Substantia nigra (tissue), 51 donors: ENCODE measurements at places on chromosomes 13 and 19.

- no peak for DNase-seq
Measured at GRCh38 chr19:2574478-2574931, 98.6 kb downstream of the GADD45B start.

DNA sequence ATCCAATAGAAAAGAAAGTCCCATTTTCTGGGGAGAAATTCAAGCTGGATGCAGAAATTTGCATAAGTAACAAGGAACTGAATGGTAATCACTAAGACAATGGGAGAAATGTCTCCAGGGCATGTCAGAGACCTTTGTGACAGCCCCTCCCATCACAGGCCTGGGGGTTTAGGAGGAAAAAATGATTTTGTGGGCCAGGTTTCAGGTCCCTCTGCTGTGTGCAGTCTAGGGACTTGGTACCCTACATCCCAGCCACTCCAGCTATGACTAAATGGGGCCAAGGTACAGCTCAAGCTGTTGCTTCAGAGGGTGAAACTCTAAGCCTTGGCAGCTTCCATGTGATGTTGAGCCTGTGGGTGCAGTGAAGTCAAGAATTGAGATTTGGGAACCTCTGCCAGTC is 695.5 kb upstream of the MIR17HG start:
- DNase-seq, result no peak

DNA sequence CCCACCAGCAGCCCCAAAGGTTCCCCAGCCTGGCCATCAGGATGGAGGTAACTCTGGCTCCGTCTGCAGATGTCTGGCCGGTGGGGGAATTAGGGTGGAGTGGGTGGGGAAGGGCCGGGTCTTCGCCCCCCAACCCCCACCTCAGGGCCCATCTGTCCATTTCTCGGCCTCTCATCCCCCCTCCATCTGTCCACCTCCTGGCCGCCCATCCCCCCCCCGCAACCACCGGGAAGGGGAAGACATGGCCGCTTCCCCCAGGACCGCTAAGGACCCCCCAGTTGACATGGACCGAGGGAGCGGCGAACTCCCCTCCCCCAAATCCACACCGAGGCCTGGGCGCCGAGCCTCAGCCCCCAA is 793 bp downstream of the LRFN1 start:
- no peak for DNase-seq

GRCh38 chr19:56751078-56751489 is 79.5 kb upstream of the ZNF835 start:
- peak; percentile 60 for DNase-seq

DNA sequence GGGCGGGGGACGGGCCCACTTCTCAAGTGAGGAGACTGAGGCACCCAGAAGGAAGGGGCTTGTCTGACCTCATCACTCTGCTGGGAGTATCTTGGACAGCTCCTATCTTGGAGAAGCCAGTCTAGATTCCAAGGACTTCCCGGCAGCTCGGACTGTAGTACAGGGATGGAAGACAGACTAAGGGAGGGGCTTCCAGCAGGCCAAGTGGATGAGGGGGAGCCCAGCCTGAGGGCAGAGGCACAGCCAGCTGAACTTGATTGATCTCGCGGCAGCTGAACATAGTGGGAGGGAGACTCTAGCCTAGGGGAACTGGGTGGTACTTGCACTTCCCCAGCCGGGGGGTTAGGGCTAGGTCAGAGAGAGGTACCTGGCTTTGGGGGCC is 711 bp downstream of the CILP2 start:
- no peak for DNase-seq

DNA sequence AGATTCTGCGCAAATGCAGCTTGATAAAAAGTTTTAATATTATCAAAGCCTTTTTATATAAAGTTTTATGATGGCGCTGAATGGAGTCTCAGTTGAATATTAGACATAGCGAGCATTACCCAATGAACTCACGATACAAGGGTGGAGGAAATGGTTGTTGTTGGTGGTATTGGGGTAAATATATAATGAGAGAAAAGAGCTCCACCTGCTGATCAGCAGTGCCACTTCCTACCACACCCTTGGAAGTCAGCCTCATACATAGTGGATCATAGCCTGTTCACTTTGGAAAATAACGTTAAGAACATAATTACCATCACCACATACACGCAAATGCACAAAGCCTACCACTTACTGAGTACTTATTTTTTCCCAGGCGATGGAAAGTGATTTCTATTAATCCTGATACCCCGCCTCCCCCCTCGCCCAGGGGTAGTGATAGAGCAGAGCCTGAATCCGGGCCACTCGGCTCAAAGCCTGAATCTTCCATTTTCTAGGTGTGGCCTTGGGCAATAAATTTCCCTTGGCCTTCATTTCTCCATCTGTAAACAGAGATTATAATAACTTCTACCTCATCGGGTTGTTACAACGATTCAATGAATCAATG is 358.3 kb downstream of the KLF5 start:
- no peak for DNase-seq

DNA sequence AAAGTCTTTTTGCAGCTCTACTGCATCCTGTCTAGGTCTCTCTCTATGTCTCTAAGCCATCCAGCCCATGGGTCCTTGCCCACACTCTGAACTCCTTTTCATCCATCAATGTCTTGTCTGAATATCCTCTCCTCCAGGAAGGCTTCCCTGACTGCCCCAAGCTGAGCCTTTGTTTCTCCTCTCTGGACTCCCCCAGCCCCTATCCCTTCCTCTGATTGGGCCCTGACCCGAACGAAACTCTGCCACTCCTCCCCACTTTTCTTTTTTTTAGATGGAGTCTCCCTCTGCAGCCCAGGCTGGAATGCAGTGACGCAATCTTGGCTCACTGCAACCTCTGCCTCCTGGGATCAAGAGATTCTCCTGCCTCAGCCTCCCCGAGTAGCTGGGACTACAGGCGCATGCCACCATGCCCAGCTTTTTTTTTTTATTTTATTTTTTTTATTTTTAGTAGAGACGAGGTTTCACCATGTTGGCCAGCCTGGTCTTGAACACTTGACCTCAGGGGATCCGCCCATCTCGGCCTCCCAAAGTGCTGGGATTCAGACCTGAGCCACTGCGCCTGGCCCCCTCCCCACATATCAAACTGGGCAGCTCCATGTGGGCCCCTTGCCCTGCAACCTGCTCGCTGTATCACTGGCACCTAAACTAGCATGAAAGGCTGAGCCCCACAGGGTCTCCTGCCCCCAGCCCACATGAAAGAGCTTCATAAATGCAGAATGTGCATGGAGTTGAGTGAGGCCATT is 870 bp upstream of the UNC13A start:
- DNase-seq, result no peak

- DNase-seq, result no peak
Measured at GRCh38 chr19:16328824-16329482, 4.3 kb downstream of the KLF2 start.

DNA sequence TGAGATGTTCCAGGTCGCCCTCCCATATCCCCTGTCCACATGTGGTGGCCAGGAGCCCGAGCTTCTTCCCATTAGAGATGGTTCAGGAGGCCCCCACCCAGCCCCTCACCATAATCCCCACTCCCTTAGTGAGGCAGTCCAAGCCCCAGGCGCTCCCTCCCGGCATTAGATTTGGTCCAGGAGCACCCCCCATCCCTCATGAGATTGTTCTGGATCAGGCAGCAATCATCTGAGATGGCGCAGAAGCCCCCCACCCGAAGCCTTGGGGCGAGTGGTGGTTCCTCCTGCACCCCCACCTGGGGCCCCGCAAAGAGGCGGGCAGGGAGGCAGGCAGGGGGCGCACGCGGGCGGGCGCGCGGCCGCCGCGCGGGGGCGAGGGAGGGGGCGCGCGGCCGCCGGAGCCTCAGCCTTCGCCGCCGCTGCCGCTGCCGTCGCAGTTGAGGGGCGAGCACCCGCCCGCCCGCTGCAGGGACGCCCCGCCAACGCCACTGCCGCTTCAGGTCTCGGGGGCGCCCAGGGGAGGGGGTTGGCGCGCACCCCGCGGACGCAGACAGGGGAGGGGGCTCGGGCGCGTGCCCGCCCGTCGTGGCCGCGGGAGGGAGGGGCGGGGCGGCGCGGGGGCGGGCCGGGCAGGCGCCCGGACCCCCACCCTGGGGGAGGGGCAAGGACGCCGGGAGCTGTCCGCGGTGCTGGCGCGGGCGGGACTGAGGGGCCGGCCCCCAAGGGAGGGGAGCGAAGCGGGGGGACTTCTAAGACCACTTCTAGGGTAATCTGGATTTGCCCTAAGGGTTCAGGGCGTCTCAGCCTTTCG is 46.4 kb upstream of the SHKBP1 start:
- DNase-seq, result peak; percentile 6

GRCh38 chr13:41621716-41622431 is 164.5 kb downstream of the RGCC start:
- no peak for DNase-seq

GRCh38 chr19:58544591-58545285 is 874 bp downstream of the TRIM28 start:
- DNase-seq, result no peak

DNA sequence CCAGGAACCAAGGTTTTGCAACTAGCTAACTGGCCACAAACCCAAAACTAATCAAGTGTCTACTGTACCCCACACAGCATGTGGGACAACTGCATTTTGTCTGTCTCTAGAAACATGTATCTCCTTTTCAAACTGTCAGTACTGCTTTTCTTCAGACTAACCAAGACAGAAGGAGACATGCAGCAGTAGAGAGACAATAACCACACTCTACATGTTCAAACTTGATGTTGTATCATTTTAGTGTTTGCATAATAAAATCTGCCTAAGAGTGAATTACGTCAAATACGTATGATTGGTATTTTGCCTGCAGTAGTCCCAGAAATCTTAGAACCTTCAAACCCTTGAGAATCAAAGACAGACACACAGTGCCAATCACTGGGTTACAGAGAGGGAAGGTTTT is 22.0 kb upstream of the FREM2 start:
- no peak for DNase-seq

GRCh38 chr13:86882107-86882506 is 789.1 kb upstream of the SLITRK5 start:
- no peak for DNase-seq

DNA sequence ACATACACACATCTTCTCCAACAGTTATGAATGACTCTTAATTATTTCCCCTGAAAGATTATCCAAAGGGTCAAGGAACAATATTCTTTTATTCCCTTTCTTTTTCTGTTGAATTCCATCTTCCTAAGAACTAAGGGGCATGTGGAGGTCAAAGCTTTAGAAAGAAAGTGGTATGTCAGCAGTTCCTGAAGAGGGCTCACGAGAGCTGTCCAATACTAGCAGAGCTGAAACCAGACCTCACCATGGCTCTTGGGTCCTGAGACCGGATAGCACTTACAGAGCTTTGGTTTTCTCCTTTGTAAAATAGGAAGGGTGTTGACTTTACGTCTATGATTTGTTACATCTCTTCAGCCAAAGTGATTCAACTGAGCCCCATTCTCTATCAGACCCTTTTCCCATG is 109.8 kb upstream of the FREM2 start:
- no peak for DNase-seq

- no peak for DNase-seq
Measured at GRCh38 chr19:15025217-15025616, 24.1 kb upstream of the CASP14 start.

GRCh38 chr13:106274551-106275203 is 260.8 kb downstream of the EFNB2 start:
- no peak for DNase-seq

DNA sequence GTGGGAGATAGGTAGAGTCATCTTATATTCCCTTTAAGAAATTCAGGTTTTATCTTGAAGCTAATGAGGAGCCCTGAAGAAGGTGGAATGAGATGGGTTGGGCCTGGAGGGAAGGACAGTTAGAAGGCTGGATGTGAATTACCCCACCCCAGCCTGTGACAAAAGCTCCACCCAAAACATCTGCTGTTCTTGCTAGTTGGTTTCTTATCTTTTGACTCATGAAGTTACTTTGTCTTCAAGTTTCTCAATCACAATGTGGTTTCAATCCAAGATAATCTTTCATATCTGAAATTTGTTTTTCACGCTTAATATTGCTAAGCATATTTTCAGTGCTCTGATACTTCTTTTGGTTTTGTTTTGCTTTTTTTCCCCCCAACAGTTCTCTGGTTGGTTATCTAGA is 38.3 kb upstream of the HMGB1 start:
- DNase-seq, result no peak

- DNase-seq, result no peak
Measured at GRCh38 chr13:26968431-26969341, 202.9 kb downstream of the USP12 start.

- no peak for DNase-seq
Measured at GRCh38 chr19:18119717-18120105, 22.1 kb downstream of the MAST3 start.

- DNase-seq, result no peak
Measured at GRCh38 chr13:48662226-48662625, 8.5 kb downstream of the CYSLTR2 start.

GRCh38 chr13:26485288-26485687 is 72.2 kb upstream of the WASF3 start:
- DNase-seq, result no peak

DNA sequence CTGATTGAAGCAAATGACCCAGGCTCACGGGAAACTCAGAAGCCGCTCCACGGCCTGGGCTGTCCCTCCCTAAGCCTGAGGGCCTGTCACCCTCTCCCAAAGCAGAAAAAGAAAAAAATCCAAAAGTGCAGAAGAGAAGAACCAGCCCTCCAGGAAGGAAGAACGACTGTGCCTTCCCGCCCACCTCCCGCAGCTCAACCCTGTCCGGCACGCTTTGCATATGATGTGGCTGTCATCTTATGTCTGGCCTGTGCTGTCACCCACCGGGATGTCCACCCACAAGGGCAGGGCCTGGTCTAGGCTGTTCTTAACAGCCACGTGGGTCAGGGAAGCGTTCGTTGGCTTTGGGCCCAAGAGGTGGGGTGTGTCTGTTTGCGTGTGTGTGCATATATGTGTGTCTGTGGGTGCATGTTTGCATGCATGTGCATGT is 13.7 kb downstream of the ZBTB7A start:
- no peak for DNase-seq

DNA sequence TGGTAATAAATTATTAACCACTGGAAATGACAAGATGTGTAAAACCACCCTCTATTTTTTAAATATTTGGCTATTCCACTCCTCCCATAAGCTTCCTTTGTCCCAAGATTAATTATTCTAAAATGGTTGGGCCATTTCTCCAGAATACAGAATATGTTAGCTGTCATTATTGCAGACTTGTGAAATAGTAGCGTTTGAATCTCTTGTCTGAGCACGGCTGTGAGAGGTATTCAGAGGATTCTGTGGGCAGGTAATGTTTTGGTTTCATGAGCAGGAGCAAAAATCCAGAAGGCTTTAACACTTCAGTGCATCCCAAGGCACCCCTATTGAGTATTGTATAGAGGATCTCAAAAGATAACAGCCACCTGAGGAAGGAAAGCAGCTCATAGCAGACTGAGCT is 256.0 kb downstream of the UQCRFS1 start:
- DNase-seq, result no peak

- DNase-seq, result no peak
Measured at GRCh38 chr13:71274923-71275608, 591.9 kb downstream of the DACH1 start.

DNA sequence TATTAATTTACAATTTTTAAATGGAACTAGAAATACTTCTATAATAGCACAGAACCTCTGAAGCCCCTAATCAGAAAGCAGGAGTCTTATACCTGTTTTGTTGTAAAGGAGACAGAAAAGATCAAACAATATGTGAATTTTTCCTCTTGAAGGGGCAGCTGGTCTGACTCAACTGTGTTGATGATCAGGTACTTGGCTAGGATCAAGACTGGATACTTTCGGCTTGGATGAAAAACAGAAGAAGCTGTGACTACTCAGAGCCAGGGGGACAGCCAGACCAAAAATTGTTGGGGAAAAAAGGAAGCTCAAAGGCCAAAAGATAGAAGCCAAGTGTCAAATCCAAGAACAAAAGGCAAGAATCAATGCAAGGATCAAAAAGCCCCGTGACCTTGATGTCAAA is 195.6 kb downstream of the KCTD12 start:
- no peak for DNase-seq
